Left lung (tissue), 14 donors: ENCODE measurements at places on chromosomes 5 and 9. TPM values are rescaled to one million over a fixed set of nuclear protein-coding genes. Genes with fewer than 3 reads are reported as not detected.

Gene KLHL9
- total RNA-seq: 21.6 TPM

Gene SLC36A2
- not detected for total RNA-seq

Gene RXRA
- 56.7 TPM for total RNA-seq

DNA sequence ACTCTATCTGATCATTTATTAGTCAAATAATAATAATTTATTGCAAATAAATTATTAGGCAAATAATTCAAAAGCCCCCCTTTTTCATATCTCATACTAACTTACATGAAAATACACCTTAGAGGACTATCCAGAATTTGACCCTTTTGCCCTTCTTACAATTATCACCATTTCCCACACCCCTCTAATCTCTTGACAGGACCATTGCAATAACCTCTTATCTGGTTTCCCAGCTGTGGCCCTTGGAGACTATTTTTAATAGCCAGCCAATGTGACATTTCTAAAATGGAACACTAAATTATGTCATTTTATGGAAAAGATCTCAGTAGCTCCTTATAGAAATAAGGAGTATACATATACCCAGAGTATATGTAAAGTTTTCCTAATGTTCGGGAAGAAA is 588.4 kb upstream of the COX7C start:
- DNase-seq: no peak

DNA sequence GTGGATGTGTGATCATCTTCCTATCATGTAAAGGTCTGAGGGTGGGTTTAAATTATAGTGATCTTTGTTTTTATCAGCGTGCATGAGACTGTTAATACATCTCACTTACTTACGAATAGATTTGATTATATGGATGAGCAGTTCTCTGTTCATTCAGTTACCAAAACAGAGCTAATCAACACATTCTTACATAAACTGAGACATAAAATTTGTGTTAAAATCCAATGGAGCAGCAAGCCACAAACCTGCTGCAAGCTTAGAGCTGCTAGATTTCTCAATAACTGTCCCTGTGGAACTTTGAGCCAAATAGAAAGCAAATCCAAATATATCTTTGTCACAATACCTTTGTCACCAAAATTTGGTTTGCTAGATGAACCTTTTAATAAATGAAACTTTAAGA is 50.1 kb downstream of the NUDT12 start:
- no peak for DNase-seq

DNA sequence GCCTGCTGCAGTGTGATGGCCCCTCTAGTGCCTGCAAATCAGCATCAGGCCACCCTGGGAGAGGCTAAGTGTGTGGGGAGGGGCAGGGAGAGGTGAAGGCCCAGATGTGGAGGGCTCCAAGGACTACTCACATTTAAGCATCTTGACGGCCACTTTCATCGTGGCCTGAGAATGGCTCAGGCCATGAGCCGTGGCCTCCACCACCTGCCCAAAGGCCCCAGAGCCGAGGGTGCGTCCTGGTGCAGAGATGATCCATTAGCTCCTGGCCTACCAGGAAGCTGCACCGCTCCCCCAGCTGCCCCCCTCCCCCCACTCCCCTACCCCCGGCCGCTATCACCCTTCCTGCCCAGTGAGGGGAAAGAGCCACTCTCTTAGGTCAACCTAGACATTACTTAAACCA is 31.0 kb downstream of the PDGFRB start:
- no peak for DNase-seq

GRCh38 chr9:26753971-26754370 is 138.6 kb downstream of the CAAP1 start:
- DNase-seq: no peak

DNA sequence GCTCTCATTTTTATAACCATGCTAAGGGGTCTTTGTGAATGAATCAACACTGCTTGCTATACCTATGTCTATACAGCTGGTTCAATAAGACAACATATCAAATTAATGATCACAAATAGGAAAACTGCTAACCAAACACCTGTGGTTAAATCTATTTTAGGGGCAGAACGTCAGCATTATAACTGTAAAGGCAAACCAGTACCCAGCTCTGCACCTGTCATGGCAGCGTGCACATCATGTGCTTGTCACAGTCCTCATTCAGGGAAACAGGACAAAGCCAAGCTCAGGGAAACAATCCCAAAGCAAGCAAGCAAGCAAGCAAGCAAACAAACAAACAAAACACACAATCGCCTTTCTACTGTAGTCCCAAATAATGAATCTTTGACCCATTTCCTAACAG is 277.7 kb upstream of the DAP start:
- no peak for DNase-seq
